Fibroblast of villous mesenchyme (primary cell): ENCODE measurements at places on chromosomes 4 and X.
A peak's percentile ranks its signal among the peaks of the same experiment; 100 is the strongest.

- peak; percentile 35 for DNase-seq
Observed at GRCh38 chrX:27555514-27555913, 34.6 kb upstream of the DCAF8L2 start.

DNA sequence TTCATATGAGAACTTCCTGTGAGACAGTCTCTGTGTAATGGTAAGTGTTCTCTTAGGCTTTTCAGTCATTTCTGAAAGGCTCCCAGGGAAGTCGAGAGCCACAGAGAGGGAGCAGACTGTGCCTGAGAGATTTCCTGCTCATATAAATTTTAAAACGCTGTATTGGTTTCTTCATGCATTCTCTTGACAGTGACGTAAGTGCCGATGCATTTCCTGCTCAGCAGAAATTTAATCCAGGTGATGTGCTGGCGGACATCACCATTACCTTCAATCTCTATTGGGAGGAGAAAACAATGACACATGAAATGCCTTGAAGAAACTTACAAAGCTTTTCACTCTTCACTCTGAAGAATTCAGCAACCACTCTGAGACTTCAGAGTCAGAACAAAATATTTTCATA, 383.6 kb downstream of the BMPR1B start:
- no peak for DNase-seq

DNA sequence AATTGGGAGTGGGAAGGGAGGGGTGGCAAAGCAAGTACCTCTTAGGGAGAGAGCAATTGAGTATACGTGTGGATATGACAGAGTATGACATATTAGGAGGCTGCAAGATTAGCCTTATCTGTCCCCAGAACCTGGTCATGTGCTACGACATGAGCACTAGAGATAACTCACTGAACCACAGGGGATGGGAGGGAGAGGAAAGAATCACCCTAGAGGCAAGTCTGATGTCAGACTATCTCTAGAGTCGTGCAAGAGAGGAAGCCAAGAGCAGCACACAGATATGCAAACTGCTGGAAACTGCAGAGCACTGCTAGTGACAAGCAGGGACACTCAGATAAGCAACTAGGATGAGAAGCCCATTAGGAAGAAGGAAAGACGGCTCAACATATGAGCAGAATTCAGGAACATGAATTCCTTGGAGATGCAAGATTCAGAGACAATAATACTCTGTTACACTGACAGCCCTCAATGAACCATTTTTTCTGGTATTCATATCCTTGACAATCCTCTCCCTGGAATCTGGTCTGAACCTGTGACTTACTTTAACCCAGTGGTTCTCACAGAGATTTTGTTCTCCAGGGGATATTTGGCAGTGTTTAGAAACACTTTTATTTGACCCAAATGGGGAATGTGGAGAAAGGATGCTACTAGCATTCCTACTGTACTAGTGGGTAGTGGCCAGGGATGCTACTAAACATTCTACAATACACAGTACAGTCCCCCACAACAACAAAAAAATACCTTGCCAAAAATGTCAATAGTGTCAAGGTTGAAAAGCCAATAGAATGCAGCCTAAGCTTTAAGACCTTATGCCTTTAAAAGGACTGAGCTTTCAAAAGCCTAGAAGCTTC, 84.0 kb upstream of the BMP2K start:
- peak; percentile 34 for DNase-seq

- DNase-seq = no peak
Observed at GRCh38 chr4:74822603-74823002, 28.3 kb upstream of the BTC start.

DNA sequence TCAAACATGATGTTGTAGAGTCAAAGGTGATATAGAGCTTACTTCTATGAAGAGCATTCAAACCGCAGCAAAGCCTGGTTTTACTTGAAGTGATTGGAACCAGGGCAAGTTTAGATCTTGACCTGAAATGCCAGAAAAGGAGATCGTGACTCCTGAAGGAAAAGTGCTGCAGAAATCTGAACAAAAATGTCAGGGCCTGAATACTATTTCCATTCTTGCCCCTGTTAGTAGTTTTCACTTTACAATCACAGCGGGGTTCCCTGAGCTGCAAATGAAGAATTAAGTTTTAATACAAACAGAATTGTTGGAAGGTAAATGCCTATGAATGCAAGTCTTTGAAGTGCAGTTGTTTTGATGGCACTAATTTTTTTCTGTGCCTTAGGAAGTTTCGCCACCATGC, 4.1 kb downstream of the SLIT2 start:
- peak; percentile 17 for DNase-seq

- DNase-seq = no peak
Observed at GRCh38 chr4:27148211-27148895, 287.7 kb downstream of the STIM2 start.

DNA sequence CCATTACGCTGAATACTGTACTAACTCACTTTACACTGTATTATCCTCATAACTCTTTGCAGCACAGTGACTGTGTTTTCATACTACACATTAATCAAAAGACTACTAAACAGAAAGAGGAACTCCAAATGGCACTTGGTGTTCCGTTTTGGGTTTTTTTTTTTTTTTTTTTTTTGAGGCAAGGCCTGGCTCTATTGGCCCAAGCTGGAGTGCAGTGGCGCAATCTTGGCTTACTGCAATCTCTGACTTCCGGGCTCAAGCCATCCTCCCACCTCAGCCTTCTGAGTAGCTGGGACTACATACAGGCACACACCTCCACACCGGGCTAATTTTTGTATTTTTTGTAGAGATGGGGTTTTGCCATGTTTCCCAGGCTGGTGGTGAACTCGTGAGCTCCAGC, 10.7 kb downstream of the KLHL8 start:
- no peak for DNase-seq

- DNase-seq = no peak
Observed at GRCh38 chr4:38055566-38055965, 95.4 kb downstream of the PTTG2 start.

DNA sequence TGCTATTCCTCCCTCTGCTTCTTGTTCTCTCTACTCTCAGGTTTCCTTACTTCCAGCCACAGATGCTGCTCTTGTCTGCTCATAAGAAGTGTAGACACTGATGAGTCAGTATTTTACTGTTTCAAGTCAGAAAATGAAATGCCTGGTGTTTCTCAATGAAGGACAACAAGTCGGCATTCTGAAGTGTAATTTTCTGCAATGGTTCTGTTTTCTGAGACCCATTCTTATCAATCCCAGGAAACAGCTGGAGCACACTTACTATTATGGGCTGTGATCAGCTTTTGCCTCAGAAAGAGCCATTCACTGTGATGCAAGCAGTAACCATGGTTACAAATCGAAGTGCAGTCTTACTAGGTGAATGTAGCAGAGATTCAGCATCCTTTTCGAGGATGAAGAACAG, 42.0 kb downstream of the SLC4A4 start:
- DNase-seq = peak; percentile 66

DNA sequence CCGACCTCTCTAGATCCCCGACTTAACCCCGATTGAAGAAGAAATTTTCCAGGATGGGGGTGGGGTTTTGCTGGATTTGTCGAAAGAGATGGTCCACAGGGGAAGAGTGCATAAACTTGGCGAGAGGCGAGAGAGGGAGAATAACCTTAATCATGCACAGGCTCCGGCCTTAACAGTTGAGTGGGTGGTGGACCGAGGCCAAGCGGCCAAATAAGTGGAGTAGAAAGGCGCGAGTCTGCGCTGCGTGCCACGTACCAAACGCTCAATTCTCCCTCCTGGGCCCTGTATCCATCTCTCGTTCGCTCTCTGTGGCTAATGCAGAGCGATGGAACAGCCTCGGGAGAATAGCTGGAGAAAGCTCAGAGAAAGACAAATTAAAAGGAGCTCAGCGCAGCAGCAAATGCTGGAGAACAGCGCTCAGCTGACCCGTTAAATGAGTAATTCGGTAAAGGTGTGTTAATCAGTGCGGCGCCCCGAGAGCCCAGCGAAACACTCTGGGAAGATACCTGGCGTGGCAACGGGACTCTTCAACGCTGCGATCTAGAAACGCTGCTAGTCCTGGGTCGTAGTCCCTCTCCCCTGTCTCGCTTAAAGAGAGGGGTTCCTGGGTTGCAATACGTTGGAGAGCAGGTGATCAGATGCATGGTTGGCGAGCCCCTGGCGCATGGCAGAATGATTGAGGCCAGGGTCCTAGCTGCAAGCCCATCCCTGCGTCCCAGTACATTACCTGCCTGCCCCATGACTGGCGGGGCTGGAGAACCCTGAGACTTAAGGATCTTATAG, 887 bp upstream of the IL1RAPL2 start:
- no peak for DNase-seq

DNA sequence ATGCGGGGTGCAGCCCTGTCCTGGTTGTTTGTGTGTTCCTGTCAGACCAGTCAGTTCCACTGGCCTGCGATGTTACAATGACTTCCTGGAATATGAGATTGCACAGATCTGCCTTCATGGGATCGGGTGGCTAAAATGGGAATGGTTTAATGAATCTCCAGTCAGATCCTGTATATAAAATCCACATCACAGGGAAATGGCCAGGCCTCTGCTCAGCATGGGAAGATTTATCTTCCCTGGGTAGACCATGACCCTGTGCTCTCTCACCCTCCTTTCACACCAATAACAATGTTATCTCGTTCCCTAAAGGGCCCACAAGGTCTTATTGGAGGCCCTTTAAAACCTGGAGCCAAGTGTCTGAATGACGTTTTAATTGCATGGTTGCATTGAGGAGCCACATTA, 307.4 kb downstream of the RAB28 start:
- no peak for DNase-seq

- no peak for DNase-seq
Observed at GRCh38 chr4:149398993-149399392, 416.6 kb downstream of the IQCM start.

- DNase-seq = peak; percentile 44
Observed at GRCh38 chrX:150870487-150871340, 27.8 kb downstream of the CD99L2 start.

- DNase-seq = no peak
Observed at GRCh38 chrX:50099331-50099730, 101.5 kb downstream of the AKAP4 start.

- peak; percentile 99 for DNase-seq
Observed at GRCh38 chr4:123587983-123588494, 191.4 kb downstream of the SPRY1 start.

- peak; percentile 63 for DNase-seq
Observed at GRCh38 chrX:13469963-13470684, 99.3 kb upstream of the EGFL6 start.

DNA sequence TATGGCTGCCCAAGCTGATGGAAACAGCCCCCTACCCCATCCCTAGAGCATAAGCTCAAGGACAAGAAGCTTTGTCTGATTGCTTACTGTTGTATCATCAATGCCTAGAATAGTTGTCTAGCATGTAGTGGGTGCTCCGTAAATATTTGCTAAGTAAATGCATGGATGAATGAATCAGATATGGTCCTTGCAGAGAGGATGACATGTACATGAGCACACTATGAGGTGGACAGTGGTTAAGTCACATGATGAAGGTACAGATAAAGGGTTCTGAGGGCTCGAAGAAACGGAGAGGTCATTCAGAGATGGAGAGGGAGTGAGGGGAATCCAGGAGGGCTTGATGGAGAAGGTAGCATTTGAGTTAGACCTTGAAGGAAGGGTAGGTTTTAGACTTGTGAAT, 214.2 kb downstream of the RBMX2 start:
- no peak for DNase-seq

DNA sequence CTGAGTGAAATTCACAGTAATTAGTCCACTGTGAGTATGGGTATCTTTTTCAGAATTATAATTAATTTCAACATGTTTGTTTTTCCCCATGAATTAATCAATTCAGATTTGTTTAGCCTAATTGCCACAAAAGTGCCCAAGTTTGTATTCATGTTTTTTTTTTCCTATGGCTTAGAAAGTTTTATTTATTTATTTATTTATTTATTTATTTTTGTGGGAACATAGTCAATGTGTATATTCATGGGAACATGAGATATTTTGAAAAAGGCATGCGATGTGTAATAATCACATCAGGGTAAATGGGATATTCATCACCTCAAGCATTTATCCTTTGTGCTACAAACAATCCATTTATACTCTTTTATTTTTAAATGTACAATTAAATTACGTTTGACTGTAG, 475.3 kb downstream of the ADGRL3 start:
- DNase-seq = no peak

DNA sequence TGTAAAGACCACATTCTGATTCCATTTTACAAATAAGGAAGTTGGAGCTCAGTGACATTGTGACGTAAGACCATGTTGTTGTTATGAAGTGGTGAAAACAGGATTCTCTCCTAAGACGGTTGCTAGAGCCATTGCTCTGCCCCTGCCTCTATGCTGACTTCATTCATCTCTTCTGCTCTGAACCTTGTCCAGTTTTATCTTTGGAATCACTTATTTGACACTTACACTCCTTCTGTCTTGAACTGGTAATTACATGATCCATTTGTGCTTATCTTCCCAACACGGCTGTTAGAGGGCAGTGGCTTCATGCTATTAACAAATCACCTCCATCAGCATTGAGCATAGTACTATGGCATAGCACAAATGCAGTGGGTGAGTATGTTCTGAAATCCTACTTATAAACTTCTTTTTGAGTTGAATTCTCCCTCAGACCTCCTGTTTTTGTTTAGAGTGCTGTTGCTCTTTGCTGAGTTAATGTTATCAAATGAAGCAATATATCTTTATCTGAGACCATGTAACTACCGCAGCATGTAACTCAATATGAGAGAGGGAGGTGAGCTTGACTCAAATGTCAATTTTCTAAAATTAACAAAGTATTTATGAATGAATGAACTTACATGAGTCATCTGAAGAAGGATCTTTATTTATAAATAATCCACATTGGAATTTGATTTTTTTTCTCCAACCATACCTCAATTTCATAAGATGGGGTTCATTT, 177.8 kb downstream of the RASL11B start:
- peak; percentile 30 for DNase-seq

GRCh38 chr4:112860830-112861690, 188.4 kb upstream of the ANK2 start:
- no peak for DNase-seq

DNA sequence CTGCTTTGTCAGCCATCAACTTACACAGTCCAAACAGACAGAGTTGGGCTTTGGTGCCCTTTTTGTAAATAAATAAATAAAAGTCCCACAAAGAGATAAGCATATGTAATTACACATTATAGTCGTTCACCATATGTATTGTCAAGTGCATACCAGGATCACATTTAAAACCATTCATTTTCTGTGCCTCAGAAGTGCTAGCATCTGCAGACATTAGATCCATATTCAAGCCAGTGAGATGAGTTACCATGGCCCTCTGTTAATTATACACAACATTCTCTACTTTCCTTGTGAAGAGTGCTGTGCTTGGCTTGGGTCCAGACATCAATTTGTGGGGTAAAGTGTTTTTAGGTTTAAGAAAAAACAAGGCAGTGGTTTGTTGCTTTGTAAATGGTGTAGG, 76.8 kb downstream of the ENOX2 start:
- DNase-seq = no peak

DNA sequence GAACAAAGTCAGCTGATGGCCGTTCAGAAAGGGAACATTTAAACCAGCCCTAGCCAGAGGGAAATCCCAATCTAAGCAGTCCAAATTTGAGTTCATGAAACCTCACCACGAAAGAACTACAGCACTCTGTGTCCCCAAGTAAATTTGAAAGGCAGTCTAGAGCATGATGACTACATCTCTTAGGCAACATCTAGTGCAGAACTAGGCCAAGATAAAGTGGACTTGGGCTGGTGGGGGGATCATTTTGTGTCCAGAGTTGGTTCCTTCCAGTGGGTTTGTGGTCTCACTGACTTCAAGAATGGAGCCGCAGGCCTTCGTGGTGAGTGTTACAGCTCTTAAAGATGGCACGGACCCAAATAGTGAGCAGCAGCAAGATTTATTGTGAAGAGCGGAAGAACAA, 64.9 kb downstream of the KLHL4 start:
- no peak for DNase-seq
